ENCODE measurements at places on chromosomes 6 and 20.

DNA sequence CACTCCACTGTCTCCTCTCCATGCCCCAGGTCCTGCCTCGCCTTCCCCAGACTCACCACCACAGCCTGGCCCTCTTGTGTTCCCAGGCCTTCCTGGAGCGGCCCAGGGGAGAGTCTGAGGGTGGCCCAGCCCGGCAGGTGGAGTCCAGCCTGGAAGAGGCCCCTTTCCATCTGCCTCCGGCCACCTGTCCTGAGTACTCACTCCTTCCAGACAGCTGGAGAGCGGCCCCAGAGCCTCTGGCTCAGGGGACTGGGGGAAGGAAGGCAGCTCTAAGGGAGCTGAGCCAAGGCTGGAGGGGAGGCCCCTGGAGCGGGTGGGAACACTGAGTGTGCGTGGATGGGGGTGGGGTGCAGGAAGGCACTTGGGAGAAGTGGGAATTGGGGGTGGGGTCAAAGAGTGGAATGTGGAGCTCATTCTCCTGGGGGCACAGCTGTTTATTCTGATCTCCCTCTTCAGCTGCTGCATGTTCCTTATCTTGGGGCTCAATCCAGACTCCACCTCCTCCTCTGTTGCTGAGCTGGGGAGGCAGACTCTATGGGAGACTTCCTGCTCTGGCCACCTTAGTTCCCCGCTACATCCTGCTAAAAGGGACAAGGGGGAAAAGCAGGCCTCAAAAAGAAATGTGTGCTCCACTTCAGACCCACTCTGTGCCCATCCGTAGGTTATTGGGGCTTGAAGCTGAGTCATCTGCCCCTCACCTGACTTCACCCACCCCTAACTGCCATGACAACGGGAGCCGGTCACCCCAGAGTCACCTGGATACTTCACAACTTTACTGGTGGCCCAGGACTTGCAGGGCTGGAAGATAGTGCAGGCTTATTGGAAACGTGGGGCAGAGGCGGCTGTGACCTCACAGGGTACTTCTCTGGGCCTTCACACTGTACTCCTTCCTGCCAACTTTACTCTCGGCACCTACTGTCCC is 19.5 kb upstream of the TAF8 start:
- peak; percentile 28 for DNase-seq

- DNase-seq = peak; percentile 62
Observed at GRCh38 chr6:158460602-158461169, 99.2 kb upstream of the TMEM181 start.

GRCh38 chr20:50101281-50101680 is 11.7 kb downstream of the UBE2V1 start:
- DNase-seq = no peak

- no peak for DNase-seq
Observed at GRCh38 chr6:34143196-34143883, 2.5 kb downstream of the GRM4 start.

DNA sequence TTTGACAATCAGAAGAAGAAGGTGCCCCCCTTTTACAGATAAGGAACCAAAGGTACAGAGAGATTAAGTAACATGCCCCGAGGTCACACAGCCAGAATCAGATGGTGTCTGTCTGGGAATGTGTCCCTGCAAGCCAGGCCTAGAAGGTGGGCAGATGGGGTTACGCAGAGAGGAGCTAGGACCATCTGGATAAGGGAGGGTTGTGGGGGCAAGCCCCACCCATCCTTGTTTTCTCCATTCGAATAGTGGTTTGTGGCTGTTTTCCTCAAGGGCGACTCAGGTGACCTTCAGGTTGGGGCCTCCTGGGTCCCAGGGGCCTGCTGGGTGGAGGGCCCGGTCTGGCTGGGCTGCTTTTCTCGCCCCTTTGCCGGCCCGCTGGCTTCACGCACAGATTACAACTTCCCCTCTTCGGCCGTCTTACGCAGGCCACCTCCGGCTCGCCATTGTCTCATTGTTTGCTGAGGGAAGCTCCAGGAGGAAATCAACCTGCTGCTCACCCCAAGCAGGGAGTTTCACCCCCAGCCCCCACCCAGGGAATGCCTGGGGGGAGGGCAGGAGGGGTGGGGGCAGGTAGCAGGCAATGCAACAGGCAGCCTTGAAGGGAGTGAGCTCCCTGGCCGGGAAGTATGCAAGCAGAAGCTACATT is 30.8 kb upstream of the CSNK2A1 start:
- no peak for DNase-seq

- DNase-seq = no peak
Observed at GRCh38 chr6:111987295-111987694, 66.6 kb upstream of the CCN6 start.
